ENCODE measurements at places on chromosomes 1 and 21.

- DNase-seq: peak; percentile 98
Measured at GRCh38 chr1:161225534-161226319, at the start of gene TOMM40L. TOMM40L (plus strand) TSS chr1:161226060; CDS start chr1:161226490, 430 bp downstream.

GRCh38 chr1:153262070-153262366, 2.5 kb downstream of the LORICRIN start:
- DNase-seq: no peak

GRCh38 chr21:31203431-31204054, 140.5 kb downstream of the TIAM1 start:
- DNase-seq: no peak

GRCh38 chr1:51203121-51203873, 32.8 kb upstream of the RNF11 start:
- DNase-seq: no peak

- DNase-seq: no peak
Measured at GRCh38 chr1:100773444-100773843, 53.9 kb downstream of the VCAM1 start.

- DNase-seq: peak; percentile 10
Measured at GRCh38 chr1:76153841-76154205, 79.3 kb downstream of the ST6GALNAC3 start.

DNA sequence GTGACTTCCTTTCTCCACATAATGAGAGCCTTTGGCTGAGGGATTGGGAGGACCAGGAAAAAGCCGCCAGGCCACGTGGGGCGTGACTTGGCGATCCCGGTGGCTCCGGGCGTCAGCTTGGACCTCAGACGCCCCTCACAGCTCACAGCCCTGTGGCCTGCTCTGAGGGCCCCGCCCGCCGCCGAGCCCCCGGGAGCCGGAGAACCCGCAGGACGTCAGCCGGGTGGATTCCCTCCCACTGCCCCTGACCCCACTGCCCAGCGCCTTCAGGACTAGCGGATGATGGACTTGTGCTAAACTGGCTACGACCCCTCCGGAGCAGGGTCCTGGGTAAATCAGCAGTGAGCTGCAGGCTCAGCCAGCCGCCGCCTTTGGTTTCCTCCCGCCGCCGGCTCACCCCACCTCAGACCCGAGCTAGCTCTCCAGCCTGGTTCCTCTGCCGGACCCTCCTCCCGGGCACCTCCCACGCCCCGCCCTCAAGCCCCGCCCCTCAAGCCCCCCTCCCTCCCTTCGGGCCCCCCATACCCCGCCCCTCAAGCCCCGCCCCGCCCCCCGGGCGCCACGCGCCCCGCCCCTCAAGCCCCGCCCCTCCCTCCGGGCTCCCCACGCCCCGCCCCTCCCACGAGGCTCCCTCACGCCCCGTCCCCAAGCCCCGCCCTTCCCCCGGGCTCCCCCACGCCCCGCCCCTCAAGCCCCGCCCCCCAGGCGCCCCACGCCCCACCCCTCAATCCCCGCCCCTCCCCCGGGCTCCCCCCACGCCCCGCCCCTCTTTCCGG, 10.0 kb upstream of the FAAP20 start:
- peak; percentile 98 for DNase-seq

DNA sequence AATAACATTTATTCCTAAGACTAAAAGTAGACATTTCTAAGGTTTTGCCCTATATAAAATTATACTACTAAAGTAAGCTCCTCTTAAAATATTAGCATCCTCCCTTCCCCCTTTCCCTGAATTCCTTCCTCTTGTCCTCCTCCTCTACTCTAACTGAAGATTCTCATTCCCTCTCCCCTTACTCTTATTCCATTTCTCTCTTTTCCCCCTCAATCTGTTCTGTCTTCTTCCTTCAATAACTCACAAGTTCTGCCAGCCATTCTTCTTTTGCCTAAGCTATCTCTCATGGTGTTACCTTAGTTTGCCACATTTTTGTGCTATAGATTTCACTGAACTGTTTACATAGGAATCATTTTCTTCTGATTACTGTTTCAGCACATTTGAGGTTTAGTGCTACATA, 10.7 kb downstream of the LRIF1 start:
- DNase-seq: no peak

DNA sequence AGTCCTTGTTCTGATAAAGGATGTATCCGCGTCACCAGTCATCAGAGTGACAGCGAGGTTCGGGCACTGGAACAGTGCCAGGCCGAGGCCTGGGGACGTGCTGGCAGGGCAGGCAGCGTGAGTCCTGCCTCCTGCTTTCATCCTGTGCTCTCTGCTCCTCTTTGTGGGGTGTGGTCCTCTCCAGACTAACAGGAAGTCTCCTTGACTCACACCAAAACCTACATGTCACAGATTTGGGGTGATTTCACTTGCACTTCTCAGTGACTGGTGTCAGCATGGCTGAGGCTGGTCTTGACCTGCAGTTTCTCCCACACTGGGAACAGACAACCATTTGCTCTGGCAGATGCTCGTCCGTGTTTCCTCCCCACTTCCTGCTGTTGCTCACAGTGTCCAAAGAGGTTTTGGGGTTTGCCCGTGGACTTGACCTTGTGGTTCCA, 8.8 kb upstream of the NLRP3 start:
- no peak for DNase-seq

DNA sequence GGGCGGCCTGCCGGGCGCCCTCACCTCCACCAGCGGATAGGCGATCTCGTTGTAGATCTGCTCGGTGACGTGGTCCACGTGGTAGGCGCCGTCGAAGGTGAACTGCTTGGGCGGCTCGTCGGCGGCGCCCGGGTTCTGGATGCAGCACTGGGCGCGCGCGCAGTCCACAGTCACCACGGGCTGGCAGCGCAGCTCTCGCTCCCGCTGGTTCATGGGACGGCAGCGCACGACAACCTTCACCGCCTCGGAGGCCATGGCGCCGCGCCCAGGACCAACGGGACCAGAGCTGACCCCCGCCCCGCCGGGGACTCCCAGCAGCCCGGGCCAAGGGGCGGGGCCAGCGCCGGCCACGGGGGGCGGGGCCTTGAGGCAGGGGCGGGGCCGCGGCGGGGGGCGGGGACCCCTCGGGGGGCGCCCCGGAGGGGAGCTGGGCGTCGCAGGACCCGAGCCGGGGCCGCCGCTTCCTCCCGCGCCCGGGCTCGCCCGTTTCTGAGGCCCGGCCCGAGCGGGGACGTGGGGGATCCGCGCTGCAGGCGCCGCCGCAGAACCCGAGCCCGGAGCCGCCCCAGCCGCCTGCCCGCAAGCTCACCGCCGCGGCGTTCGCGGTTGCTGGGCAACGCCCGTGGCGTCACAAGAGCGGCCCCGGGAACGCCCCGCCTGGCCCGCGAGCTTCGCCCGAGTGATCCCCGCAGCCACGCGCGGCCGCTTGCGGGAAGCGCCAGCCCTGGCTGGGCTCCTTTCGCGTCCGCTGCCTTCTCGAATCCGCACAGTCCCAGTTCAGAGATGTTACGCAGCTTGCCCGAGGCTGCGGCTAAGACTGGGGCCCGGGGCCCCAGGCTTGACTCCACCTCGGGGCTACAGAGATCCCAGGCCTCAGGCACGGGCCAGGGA, at the start of gene KIF17:
Gene KIF17 (minus strand): TSS at position 556 of the 891 bp plus-strand sequence. CDS start 301 bp downstream, at position 255.
- DNase-seq: peak; percentile 89

GRCh38 chr21:32728456-32728839, 635 bp upstream of the SYNJ1 start:
- DNase-seq: no peak

- no peak for DNase-seq
Measured at GRCh38 chr1:25898223-25899015, 7.8 kb downstream of the STMN1 start.

- DNase-seq: no peak
Measured at GRCh38 chr1:238443687-238444086, 553.0 kb upstream of the ZP4 start.

DNA sequence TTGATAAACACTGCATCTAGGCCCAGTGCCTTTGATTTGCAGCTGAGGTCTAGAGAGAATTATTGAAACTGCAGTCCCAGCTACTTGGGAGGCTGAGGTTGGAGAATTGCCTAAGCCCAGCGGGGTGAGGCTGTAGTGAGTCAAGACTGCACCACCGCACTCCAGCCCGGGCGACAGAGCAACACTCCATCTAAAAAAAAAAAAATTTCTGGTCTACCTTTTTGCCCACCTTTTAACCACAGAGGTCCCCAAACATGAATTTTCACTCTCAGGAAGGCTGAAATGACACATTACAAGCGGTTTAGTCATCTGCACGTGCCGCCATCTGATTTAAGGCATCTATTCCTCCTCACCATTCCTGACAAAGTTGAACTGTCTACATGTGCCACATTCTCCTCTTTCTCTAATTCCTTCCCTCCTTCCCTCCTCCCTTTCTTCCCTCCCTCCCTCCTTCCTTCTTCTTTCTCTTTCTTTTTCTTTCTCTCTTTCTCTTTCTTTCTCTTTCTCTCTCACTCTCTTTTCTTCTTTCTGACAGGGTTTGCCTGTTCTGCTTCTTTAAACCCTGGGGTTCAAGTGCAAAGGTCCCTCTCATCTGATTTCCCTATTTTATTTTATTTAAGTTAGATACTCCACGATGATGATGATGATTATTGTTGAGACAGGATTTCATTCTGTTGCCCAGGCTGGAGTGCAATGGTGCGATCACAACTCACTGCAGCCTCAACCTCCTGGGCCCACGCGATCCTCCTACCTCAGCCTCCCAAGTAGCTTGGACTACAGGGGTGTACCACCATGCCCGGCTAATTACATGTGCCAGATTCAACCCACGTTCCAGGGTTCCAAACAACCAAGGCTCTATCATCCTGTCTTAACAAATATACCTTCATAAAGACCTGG, 3.0 kb upstream of the SOD1 start:
- no peak for DNase-seq

DNA sequence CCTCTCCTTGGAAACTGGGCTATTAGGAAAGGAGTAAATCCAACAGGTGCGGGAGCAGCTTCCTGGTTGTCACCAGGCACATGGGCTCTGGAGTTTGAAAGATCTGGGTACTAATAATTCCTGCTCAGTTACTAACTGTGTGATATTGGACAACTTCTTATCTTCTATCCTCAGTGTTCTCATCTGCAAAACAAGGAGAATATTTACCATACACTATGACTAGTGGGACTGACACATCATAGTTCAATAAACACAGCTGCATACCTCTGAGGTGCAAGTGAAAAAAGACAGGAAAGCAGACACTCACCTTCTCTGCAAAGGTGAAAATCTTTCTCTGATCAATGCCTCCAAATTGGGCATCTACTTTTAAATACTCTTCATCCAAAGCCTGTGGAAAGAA, 19.7 kb downstream of the YARS1 start:
- no peak for DNase-seq

- no peak for DNase-seq
Measured at GRCh38 chr1:47498551-47498950, 60.7 kb downstream of the FOXD2 start.

DNA sequence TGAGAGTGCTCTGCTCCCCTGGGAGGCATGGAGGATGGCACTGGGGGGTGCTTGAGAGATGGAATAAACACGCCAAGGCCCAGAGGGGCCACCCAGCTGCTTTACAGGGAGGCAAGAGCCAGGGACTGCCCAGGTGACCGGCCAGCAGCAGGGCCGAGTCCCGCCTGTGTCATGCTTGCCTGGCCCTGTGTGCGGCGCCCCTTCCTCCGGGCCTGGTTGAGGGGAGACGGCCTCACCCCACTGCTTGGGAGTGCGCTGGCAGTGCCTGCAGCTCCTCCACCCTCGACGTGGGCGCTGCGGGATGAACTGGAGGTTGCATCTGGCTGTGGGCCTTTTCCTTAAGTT, 33.1 kb upstream of the COL6A2 start:
- DNase-seq: no peak

GRCh38 chr1:220249522-220249921, 22.7 kb downstream of the RAB3GAP2 start:
- DNase-seq: no peak

DNA sequence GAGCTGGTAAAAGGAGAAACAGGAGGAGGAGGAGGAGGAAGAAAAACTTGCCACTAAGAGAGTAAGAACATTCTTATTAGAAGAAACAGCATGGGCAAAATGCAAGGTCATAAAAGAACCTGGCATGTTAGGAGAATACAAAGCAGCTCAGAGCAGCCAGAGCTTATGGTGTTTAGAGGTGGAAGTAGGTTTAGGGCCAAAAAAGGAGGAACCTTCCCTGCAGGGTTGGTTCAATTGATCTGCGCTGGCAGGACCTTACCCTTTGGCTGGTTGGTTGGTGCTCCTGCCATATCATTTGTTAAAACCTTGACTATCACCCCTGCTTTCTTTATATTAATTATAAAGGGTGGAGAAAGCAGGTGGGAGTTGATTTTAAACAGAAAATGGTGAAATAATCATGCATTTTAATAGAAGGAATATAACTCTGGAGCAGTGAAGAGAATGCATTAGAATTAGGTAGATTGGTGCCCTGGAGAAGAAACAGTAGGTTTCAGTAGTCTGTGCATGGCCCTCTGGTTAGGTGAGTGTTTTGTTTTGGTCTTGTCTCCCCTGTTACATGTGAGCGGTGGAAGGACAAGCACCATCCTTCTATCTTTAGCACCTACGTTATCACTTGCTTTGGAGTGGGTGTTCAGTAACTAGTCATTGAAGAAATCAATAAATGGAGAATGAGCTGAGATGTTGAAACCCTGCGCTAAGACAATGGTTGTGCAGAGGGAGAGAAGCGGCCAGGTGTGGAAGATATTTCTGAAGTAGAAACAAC, 110.4 kb upstream of the NGF start:
- DNase-seq: no peak

- peak; percentile 37 for DNase-seq
Measured at GRCh38 chr1:89821322-89822108, 683 bp downstream of the LRRC8D start.

DNA sequence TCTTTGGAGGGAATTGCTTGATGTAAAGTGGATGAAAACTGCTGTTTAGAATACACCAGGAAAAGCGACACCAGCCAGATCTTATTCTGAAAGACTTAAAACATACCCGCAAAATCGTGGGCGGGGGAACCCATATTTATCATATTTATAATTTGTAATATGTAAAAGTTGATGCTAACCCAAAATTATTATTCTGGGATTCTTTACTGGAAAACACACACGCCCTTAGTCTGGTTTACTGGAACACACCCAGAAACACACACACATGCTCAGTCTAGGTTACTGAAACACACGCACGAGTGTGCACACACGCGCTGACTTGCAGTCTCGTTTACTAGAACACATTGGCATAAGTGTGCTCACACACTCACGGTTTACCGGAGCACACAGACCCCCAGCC, 32.5 kb downstream of the ATP5PO start:
- DNase-seq: no peak

DNA sequence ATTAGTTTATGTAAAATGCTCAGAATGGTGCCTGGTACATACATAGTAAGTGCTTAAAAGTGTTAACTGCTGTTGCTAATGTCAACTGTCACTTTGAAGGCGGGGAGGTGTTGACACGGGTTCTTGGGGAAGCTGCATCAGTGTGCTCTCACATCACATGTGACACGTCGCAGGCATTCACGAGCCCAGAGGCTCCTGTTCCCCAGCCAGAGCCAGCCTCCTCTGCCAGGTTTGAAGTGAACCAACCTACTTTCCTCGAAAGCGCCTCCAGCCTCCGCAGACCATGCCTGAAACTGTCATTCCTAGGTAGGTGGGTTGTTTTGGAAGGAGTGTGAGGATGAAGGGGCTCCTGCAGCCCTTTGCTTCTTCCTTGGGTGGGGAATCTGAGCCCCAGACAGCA, 13.8 kb downstream of the GALNT2 start:
- no peak for DNase-seq

- no peak for DNase-seq
Measured at GRCh38 chr21:44329086-44329889, 9.9 kb downstream of the CFAP410 start.

All from AG08395 (cell line).